ENCODE measurements at places on chromosomes 7 and 10.

- peak; percentile 55 for DNase-seq
These were observed 17.6 kb downstream of the ZDHHC16 start for GRCh38 chr10:97463363-97464132.

- DNase-seq, result no peak
These were observed 288.8 kb downstream of the USP6NL start for GRCh38 chr10:11322698-11323097.

DNA sequence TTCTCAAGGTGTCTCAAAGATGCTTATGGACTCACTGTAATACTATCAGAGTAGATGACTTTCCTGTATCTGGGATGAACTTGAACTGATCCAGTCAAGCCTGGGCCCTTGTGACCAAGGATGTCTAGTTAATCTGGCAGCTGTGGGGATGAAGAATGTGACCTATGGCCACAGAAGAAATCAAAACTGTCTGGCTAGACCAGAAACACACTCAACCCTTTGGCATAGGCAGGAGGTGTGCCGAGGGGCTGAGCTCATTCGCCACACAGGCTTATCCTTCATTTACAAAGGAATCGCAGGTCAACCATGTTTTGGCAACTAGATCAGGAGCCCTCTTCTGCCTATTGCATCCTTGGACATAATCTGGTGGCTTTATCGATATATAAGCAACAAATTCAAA is 110.6 kb downstream of the ATXN7L1 start:
- DNase-seq, result no peak

DNA sequence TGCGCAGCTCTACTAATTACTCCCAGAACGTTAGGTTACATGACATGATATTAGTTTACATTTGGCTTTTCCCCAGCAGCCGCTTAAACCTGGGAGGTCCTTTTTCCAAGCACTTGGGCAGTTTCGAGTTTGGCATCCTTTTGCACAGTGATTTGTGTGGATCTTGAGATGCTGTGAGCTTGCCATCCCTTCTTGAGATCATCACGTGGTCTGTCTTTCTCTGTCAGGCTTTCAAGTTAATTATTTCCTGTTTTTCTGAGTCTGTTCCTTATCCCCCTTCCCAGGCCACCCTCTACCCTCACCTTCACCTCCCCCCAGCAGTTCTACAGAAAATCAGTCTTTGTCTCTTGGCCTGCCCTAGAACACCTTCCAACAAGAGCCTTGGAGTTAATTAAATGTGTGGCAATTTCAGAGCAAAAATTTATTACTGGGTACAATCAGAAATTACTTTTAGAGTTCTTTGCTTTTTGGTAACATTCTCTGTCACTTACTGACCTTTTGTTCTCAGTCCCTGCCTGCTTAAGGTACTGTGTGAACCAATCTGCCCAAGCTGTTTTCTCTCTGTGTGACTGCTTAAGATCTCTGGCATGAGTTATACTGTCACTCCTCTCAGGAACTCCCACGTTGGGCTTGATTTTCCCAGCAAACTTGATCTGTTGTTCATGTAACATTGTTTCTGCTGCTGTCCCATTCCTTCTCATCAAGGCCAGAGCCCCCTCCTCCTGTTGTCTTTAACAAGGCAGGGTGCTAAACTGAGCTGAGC is 3.1 kb upstream of the SLF2 start:
- no peak for DNase-seq

DNA sequence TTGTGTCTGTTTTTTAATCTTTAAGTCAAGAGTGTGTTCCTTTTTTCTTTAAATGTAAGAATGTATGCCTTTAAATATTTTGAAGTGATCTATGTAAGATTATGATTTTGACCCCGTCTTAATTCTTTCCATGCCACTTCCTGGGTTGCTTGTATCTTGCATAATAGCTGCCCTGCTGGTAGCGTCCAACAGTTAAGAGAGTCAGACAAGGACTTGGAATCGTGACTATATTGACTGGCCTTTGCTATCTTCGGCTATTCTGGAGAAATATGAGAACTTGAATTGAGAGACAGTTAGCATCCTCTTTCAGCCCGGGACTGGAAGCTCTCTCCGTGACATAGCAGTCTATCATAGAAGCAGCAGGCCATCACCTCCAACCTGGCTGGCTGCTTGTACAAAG is 13.0 kb downstream of the NRP1 start:
- DNase-seq, result no peak

DNA sequence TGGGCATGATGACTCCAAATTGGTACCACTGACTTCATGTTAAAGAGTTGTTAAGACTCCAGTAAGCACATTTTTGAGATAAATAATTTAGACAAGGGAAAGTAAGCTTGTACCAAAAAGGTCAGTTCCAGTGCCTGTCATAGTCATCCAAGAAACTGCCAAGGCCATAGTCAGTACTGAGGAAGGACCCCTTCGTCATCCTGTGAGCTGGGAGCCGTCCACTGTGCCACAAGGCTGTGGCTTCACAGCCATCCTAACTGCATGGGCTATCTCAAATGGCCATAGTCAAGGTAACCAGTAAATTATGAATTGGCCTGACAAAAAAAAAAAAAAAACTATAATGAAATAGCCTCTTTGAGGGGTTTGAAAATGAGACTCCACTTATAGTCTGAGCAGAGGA is 207.2 kb downstream of the C7orf25 start:
- DNase-seq, result no peak

DNA sequence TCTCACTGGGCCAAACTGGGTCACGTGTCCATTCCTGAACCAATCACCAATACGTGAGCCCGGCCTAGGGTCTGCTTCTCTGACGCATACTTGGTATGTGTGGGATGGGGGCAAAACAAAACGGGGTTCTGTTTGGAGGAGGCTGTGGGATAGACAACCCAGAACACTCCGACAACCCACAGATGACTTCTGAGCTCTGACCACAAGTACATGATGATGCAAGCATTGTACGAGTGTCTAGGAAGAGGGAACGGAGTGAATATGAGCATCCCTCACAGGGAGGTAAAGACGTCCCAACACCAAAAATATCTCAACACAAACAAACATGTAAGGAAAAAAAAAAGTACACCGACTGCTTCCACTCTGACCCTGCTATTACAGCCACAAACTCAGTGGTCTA is 5.6 kb downstream of the DAGLB start:
- DNase-seq, result no peak

GRCh38 chr7:104153287-104153686 is 54.5 kb downstream of the ORC5 start:
- no peak for DNase-seq

- no peak for DNase-seq
These were observed 79.0 kb downstream of the PRR15 start for GRCh38 chr7:29642494-29643155.

GRCh38 chr10:97726636-97727178 is 10.2 kb upstream of the ZFYVE27 start:
- DNase-seq, result no peak

- DNase-seq, result no peak
These were observed 40.3 kb downstream of the MGMT start for GRCh38 chr10:129507216-129507889.

GRCh38 chr10:85100495-85100894 is 772.1 kb downstream of the CCSER2 start:
- DNase-seq, result no peak

GRCh38 chr10:129631870-129632623 is 165.0 kb downstream of the MGMT start:
- DNase-seq, result no peak

- no peak for DNase-seq
These were observed 51.7 kb downstream of the HABP2 start for GRCh38 chr10:113604572-113604971.

GRCh38 chr10:59448616-59449015 is 86.3 kb upstream of the FAM13C start:
- no peak for DNase-seq

GRCh38 chr7:155212301-155213015 is 85.2 kb upstream of the INSIG1 start:
- DNase-seq, result no peak

DNA sequence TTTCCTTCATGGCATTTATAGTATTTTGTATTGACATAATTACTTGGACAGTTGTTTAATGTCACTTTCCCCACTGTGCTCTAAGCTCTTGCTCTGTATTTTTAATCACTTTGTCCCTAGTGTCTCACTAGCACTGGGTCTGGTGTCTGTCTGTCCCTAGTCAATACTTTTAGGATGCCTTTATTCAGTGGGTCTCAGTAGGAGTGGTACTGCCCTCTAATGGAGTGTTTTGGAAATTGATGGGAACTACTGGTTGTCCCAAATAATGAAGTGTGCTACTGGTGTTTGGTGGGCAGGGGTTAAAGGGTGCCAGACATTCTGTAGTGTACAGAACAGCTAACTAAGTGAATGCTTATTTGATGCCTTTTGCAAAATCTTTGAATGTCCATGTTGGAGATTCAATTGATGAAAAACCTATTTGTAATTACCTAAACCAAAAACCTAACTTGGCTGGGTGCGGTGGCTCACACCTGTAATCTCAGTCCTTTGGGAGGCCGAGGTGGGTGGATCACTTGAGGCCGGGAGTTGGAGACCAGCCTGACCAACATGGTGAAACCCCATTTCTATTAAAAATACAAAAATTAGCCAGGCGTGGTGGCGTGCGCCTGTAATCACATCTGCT is 33.3 kb downstream of the CDK14 start:
- DNase-seq, result peak; percentile 61

DNA sequence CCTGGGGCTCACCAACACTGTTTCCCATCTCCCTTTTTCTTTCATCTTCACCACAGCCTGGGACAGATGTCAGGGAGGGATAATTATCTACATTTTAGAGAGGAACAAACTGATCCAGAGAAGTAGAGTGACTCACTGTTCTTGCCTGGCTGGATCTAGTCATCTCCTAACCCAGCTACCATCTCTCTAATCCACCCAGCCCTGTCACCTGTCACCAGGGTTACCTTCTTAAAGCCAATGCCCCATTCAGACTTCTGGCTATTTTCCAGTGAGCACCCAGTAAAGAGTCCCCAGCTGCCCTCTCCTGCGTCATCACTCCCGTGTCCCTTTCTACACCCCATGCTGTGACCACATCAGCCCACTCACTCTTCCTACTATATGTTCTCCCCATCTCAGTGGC is 68.4 kb upstream of the DUSP5 start:
- no peak for DNase-seq

GRCh38 chr10:95505641-95506040 is 55.5 kb downstream of the SORBS1 start:
- no peak for DNase-seq

- no peak for DNase-seq
These were observed 21.7 kb upstream of the RET start for GRCh38 chr10:43055217-43055616.

- DNase-seq, result no peak
These were observed 10.0 kb upstream of the PCGF5 start for GRCh38 chr10:91210435-91210834.

DNA sequence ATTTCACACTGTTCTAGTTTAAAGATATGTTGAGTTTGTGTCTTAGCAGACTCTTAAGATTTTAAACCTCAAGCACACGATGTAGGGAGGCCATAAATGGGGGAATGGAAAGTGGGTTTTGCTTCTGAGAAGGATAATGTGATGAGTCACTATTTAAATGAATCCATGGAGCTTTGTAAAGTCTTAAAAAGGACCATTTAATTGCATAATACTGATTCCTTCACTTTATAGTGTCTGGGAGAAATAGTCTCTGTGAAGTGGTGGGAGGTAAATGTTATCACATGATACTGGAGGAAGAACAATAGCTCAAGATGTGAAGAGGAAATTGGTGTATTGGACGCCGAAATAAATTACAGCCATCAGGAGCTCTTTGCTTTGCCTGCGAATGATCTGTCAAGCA is 84.0 kb upstream of the MYO3A start:
- no peak for DNase-seq

GRCh38 chr10:7546385-7546967 is 120.3 kb downstream of the ITIH5 start:
- DNase-seq, result no peak

- DNase-seq, result no peak
These were observed 52.8 kb downstream of the EGFR start for GRCh38 chr7:55071411-55072175.

GRCh38 chr10:34524369-34525091 is 290.6 kb downstream of the PARD3 start:
- no peak for DNase-seq

DNA sequence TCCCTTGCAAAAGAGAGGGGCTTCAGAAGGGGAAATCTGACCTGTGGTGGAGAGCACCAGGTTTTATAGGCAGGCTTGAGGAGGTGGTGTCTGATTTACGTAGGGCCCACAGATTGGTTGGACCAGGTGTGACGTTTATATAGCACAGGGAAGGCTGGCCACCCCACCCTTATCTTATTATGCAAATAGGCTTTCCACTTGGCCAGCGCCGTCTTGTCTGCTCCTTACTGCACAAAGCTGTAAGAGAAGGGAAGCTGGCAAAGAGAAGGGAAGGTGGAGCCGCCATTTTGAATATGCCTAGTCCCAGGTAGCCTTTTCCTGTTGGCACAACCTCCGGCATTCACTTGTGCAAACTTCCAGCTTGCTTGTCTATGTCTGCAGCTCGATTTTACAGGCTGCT is 221.4 kb downstream of the GATA3 start:
- no peak for DNase-seq

GRCh38 chr10:117186832-117187615 is 10.3 kb upstream of the KCNK18 start:
- no peak for DNase-seq

DNA sequence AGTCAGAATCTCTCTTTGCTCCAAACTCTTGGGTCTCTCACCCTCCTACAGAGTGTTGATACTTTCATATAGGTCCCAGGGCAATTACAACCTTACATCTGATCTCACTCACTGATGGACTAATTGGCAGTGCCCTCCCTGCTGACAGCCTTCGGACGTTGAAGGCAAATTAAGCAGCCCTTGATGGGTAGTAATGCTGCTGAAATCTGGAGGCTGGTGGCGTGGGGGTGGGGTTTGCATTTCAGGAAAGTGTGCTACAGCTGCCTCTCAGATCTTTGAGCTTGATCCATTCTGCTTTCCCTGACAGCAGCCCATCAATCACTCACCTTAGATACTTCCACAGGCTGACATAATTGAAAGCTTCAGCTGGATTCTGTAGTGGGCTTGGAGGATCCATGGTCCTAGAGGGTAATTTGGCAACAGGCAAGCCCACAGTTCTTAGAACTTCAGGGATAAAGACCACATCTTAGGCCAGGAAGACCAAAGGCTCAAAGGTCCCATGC is 349.1 kb upstream of the PODXL start:
- no peak for DNase-seq

- DNase-seq, result no peak
These were observed 3.7 kb downstream of the NPC1L1 start for GRCh38 chr7:44537442-44537841.
